Prostate gland (tissue), 2 donors: ENCODE measurements at places on chromosomes 11 and 22. TPM values are rescaled to one million over a fixed set of nuclear protein-coding genes. Genes with fewer than 3 reads are reported as not detected.

DNA sequence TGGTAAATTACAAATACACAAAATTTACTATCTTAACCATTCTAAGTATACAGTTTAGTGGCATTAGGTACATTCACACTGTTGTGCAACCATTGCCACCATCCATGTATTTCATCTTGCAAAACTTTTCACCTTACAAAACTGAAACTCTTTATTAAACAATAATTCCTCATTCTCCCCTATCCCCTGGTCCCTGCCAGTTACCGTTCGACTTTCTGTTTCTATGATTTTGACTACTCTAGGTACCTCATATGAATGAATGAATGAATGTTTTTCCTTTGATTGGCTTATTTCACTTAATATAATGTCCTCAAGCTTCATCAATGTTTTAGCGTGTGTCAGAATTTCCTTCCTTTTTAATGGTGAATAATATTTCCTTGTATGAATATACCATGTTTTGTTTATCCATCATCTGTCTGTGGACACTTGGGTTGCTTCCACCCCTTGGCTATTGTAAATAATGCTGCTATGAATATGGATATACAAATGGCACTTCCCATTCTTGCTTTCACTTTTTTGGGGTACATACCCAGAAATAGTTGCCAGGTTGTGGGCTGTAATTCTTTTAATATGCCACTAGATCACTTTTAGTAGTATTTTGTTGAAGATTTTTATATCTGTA is 93.0 kb downstream of the UVRAG start:
- H3K4me3 ChIP-seq, result no peak overlapping the region
- DNase-seq, result no peak
- no peaks in the 10 kb centered on the region for H3K4me1 ChIP-seq
- no peaks in the 10 kb centered on the region for H3K36me3 ChIP-seq
- no peaks in the 10 kb centered on the region for H3K27me3 ChIP-seq

DNA sequence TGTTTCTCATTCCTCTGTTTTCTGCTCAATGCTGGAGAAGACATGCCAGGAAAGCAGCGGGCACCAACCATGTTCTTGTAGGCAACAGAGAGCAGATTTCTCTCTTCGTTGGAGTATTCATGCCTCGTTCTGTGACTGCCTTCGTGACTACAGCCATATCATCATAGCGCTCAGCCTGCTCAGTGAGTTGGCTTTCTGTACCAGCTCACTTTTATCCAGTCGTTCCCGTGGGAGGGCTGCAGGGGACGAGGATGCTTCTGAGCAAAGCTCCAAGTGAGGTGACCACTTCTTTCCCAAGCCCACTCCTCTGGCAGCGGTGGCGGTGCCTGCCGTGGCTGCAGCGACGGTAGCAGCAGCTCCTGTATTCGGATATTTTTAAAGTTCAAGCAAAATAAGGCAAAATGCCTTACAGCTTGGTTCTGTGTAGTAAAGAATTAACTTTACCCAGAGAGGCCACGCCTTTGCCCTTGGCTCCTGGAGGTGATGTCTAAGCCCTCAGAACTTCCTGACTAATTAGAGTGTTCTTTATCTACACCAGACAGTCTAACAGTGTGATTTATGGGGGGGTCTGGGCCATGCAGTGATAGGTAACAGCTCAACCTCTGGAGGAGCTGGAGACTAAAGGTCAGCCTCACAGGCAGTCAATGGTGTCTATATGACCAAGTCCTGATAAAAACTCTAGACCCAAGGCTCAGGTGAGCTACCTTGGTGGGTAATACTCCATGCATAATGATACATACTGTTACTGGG is 35.3 kb downstream of the LDHAL6A start:
- no peak for DNase-seq
- H3K27ac ChIP-seq, result no peak overlapping the region
- H3K4me3 ChIP-seq, result no peak overlapping the region
- no peaks in the 10 kb centered on the region for H3K4me1 ChIP-seq
- H3K36me3 ChIP-seq, result no peaks in the 10 kb centered on the region

METTL15 gene
- 8.8 TPM for total RNA-seq

- H3K4me3 ChIP-seq, result no peak overlapping the region
- no peaks in the 10 kb centered on the region for H3K36me3 ChIP-seq
- H3K4me1 ChIP-seq, result no peaks in the 10 kb centered on the region
- no peaks in the 10 kb centered on the region for H3K27me3 ChIP-seq
- H3K27ac ChIP-seq, result no peak overlapping the region
- no peak for DNase-seq
Observed at GRCh38 chr11:107472966-107473365, 15.3 kb upstream of the CWF19L2 start.
